ENCODE measurements at places on chromosomes 7 and 10.

GRCh38 chr7:104362756-104363155 is 34.4 kb downstream of the LHFPL3 start:
- no peak for DNase-seq

DNA sequence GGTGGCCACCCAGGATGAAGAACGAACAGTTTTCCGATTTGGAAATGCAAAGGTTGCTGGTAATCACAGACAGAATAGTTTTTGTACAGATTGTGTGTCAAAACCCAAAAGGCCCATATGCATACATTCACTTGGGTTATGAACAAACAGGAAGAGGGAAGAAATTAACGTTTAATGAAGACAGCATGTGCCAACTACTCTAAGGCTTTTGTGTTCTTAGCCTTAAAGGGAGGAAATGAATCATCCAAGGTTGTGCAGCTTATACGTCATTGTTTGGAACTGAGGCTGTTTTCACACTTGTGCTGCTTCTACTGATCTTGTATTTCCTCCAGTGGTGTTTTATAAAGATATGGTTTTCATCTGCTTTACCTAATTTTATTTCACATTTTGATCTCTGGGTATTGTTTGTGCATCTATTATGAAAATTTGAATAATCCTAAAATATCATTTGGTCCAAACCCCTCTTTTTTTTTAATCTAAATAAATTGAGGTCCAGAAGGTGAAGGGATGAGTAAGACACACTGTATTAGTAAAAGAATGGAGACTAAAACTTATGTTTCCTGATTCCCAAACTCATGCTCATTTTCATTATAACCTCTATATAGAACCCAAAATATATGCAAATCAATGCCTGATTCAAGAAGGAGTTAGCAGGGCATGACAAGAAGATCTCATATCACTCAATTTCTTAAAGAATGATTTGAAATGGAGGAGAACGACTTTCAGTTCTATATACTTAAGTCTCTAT is 373.1 kb downstream of the THSD7A start:
- DNase-seq = no peak

- no peak for DNase-seq
Observed at GRCh38 chr10:71475243-71475871, 78.6 kb downstream of the CDH23 start.

DNA sequence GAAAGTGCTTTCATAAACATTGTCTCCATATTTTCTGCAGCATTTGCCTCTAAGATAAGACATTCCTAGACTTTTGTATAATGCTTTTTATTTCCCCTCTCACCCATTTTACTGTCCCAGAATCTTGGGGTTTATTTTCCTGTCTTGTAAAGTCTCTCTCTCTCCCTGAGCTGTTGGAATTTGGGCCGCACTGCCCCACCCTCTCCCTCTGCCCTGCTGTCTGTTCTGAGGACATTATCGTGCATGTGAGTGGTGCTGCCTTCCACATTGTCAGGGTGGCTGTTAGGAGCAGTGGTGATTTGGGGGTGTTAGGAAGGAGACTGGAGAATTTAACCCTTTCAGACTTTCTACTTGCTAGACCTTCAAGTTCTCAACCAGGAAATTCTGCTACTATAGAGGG is 16.7 kb downstream of the LRMDA start:
- DNase-seq = no peak

DNA sequence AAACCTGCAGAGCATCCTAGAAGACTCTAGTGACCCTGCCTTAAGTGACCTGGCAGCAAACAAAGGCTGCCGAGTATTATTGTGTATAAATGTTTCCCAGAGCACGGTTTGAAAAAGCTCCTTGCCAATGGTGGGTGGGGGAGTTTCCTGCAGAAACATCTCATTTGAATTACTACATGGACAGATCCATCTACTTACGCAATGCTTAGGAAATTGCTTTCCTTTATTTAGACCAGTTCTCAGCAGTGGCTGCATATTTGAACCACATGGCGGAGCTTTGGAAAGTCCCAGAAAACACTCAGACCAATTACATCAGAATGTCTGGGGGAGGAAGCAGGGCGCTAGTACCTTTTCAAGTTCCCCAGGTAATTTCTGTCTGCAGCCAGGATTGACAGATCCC is 560.9 kb downstream of the SDK1 start:
- no peak for DNase-seq

- DNase-seq = no peak
Observed at GRCh38 chr7:33882040-33882837, 23.1 kb upstream of the BMPER start.

DNA sequence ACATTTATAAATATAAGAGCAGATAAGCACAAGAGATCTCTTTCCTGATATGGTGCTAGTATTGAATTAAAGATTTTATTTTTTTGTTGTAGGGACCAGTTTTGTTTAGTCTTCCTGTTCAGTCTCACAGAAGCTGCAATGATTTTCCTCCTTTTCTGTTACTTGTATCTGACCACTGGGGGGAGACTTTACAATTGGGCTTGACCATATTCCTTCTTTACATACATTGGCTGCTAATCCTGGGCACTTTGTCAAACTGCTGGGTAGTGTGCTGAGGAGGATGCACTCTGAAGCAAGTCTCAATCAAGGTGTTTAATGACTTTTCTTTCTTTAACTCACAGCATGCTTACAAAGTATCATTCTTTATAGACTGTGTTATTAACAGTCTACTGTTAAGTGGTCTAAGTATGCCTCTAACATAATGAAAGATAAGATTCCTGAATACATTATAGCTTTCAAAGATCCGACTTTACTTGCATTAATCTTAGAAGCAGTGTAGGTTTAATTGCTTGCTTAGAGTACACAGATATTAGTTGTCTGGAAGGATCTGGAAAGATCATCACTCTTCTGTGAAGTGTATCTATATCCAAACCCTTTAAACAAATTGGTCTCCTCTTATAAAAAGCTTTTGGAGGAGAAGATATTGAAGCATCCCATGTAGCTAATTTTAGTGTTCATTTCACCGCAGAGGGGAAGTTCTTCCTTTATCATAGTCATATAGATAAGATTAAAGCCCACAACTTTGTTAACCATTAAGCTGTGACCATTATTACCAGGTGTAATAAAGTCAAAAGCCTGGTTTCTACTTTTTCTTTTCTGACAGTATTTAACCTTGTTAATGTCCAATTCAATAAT is 3.1 kb downstream of the PALS2 start:
- peak; percentile 68 for DNase-seq

- DNase-seq = no peak
Observed at GRCh38 chr7:155935005-155935557, 122.8 kb upstream of the SHH start.

- DNase-seq = no peak
Observed at GRCh38 chr10:47021850-47022249, 110.6 kb downstream of the PTPN20 start.

DNA sequence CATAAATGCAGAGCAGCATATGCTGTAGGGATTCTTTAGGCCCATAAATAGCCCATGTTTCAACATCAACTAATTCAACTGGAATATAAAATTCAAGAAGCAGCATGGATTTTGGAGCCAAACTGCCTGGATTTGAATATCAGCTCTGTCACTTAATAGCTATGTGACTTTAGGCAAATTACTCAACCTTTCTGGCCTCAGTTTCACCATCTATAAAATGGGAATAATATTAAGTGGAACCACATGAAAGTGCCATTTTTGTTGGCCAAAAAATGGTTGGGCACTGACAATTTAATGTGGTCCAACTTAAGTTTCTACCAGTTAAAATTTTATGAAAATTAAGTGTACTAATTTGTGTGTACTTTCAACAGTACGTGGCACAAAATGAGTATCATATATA is 98.1 kb downstream of the GSAP start:
- DNase-seq = no peak
